ENCODE measurements at places on chromosomes 7 and 10.

- DNase-seq, result no peak
These were observed 179.4 kb downstream of the CUX1 start for GRCh38 chr7:101996876-101997275.

GRCh38 chr7:120337308-120337907, 64.4 kb downstream of the KCND2 start:
- no peak for DNase-seq

- no peak for DNase-seq
These were observed 41.9 kb downstream of the WIPI2 start for GRCh38 chr7:5231811-5232484.

- DNase-seq, result no peak
These were observed 166.3 kb downstream of the ZNF438 start for GRCh38 chr10:30865141-30865926.

- DNase-seq, result no peak
These were observed 4.7 kb downstream of the ADARB2 start for GRCh38 chr10:1732564-1732996.

GRCh38 chr7:54860003-54860775, 101.2 kb upstream of the SEC61G start:
- DNase-seq, result no peak
